Fibroblast of skin of left quadriceps (primary cell): ENCODE measurements at places on chromosomes 4 and X.

DNA sequence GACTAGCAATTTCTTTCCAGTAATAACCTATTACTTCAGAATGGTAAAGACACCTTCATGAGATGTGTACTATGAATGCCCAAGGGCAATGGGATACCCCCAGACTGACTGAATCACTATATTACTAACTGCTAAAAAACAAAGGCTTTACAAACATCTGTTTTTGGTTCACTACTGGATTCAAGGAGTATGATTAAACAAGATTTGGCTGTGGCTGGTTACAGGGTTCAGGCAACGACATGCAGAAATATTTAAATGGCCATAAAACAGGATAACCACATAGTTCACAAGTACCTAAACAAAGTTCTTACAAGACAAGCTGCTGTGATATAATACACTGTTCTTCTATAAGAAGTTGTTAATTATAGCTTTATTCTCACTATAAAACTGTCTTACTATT is 128.2 kb downstream of the FRYL start:
- DNase-seq, result peak; percentile 91

GRCh38 chrX:3204606-3205005 is 141.8 kb downstream of the MXRA5 start:
- no peak for DNase-seq

DNA sequence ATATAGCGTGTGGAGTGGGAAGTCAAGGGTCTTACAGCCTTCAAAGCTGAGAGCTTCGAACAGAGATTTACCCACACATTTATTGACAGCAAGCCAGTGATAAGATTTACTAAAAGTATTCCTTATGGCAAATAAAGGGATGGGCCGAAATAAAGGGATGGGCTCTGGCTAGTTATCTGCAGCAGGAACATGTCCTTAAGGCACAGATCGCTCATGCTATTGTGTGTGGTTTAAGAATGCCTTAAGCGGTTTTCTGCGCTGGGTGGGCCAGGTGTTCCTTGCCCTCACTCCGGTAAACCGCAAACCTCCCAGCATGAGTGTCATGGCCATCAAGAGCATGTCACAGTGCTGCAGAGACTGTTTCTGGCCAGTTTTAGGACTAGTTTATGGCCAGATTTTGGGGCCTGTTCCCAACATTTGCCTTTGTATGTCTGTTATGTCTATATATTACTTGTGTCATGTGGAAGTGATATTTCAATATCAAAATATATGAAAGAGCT is 53.5 kb downstream of the UGT2B10 start:
- no peak for DNase-seq

DNA sequence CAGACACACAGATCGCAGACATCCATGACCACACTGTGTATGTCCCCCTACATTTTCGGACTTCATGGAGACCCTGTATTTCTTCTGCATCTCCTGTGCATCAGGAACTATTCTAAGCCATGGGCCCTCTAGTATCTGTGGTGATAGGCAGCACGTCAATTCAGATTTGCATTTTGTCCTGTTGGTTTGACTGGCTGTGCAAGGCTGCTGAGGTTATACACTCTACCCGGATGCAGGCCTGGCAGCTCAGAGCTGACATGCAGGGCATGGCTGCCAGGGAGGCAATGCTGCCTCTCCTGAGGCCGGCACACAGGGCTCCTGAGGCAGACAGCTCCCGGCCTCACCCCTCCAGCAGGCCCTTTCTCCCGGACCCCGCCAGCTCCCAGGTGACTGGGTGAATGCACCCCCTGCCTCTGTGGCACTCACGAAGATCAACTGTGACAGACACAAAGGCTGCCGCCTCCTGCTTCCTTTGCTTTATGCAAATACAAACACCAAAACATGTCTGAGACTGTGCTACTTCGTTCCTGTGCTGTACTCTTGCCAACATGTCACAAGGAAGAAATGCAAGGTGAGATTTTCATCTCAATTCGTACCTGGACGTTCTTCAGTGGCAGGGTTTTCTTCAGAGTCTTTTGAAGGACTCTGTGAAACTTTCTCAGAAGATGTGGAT is 51.0 kb downstream of the NSG1 start:
- DNase-seq, result no peak

GRCh38 chr4:83625821-83626220 is 89.9 kb downstream of the GPAT3 start:
- DNase-seq, result no peak

DNA sequence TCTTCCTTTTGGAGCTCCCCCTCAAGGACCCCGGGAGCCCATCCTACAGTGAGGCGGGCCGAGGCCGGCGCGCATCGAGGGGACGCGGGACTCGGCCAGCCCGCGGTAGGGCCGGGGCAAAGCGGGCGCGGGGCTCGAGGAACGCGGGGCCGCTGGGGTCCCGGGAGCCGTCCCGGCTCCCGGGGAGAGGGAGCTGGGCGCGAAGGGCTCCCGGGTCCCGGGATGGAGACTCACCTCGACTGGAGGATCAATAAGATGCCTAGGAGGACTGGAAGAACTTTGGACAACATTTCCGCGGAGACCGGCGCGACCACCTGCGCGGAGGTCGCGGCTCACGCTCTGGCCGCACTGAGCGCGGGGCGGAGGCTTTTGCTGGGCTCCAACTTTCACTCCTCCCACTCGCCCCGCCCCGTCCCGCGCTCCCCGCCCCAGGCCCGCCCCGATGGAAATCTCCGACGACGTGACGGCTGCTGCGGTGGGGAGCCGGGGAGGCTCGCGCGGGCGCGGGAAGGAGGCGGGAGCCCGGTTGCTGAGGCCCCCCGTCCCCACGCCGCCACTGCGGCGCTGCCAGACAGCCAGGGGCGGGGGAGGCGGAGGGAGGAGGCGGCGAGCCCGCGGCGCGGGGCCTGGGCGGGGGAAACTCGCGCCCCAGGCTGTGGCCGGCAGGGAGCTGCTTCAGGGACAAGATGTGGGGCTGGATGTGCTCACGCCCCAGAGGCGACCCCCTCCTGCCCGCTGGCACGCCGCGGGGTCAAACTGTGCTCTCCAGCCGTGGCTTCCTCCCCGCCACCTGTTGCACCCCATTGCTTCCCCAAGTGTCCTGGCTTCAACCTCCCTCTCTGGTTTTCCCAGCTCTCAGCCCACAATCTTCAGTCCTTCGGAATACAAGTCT is at the start of gene GABRE:
TSS of gene GABRE (minus strand) at position 341 of the 892 bp plus-strand sequence. CDS start at position 290, 51 bp downstream.
- no peak for DNase-seq

- no peak for DNase-seq
Measured at GRCh38 chr4:11487868-11488544, 59.3 kb upstream of the HS3ST1 start.

- DNase-seq, result no peak
Measured at GRCh38 chrX:109660435-109661143, 35.6 kb upstream of the KCNE5 start.

DNA sequence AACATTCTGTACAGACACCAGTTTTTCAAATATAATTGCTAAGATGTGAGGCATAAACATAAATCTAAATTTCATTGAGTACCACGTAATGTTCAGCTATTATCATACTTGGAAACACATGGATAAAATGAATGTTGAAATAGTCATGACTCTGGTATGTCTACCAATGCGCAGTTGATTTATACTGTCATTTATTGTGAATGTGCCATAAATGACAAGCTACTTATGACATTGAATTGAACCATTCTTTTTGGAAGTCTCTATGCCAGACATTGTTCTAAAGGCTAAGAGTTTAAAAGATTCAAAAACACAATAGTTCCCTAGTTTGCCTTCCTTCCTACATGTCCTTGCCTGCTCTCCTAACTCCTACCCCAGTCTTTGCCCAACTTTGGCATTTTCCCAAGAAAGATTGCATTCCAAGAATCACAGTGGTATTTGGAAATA is 96.6 kb upstream of the DMD start:
- peak; percentile 67 for DNase-seq

DNA sequence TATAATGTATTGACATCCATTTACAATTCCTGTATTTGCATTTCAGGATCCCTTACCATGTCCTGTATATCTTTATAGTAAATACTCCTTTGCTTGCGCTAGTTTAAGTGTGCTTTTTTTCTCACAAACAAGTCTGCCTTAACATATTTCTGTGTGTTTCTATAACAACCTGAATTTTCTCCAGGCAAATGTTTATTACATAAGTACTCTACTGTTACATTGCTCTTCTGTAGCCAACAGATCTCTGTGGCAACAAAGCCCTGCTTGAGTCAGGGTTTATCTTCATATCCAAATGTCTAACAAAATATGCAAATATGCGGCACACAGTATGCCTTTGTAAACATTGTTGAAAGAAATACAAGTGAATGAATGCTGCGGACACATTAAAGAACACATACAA is 625.5 kb downstream of the TLL1 start:
- no peak for DNase-seq
